Parietal lobe (tissue), 2 donors: ENCODE measurements at places on chromosomes 11 and 22. TPM values are rescaled to one million over a fixed set of nuclear protein-coding genes. Genes with fewer than 3 reads are reported as not detected.

The BATF2 gene
- not detected for total RNA-seq

The FXYD2 gene
- total RNA-seq = 3.4 TPM

The OR52H1 gene
- total RNA-seq = 3.8 TPM

The GPR83 gene
- 0.63 TPM for total RNA-seq

The ENTHD1 gene
- not detected for total RNA-seq

The GAL3ST1 gene
- 1.6 TPM for total RNA-seq

The SLC39A13 gene
- 11.6 TPM for total RNA-seq

The MS4A6E gene
- total RNA-seq = not detected

The MCAT gene
- total RNA-seq = 26.9 TPM

The MFRP gene
- not detected for total RNA-seq

The CABP4 gene
- not detected for total RNA-seq

The RGL4 gene
- total RNA-seq = not detected

The TRIM48 gene
- not detected for total RNA-seq

The ARHGEF17 gene
- 46.6 TPM for total RNA-seq

The SEC14L6 gene
- total RNA-seq = 0.31 TPM

The CLMP gene
- 61.3 TPM for total RNA-seq

The PARVG gene
- 1.9 TPM for total RNA-seq

The WT1 gene
- not detected for total RNA-seq

The VSIG2 gene
- not detected for total RNA-seq

The GRAMD1B gene
- total RNA-seq = 94.8 TPM

The CD6 gene
- total RNA-seq = not detected

The SYNGR1 gene
- total RNA-seq = 68.9 TPM

The PKDREJ gene
- under 0.01 TPM for total RNA-seq

The GLYATL1 gene
- 0.94 TPM for total RNA-seq

The ANO5 gene
- 19.7 TPM for total RNA-seq

The IFITM10 gene
- total RNA-seq = 0.94 TPM

The EFEMP2 gene
- total RNA-seq = 18.8 TPM

The NEU3 gene
- total RNA-seq = 22.8 TPM

The BTBD18 gene
- not detected for total RNA-seq

The SORL1 gene
- total RNA-seq = 116 TPM

The TRIM51 gene
- not detected for total RNA-seq

The FOLR2 gene
- 4.1 TPM for total RNA-seq

The PKNOX2 gene
- total RNA-seq = 13.1 TPM

The FAR1 gene
- total RNA-seq = 114 TPM

The SGSM1 gene
- total RNA-seq = 18.2 TPM

The KDM4E gene
- total RNA-seq = not detected

The IL10RA gene
- 1.6 TPM for total RNA-seq

The OR52A1 gene
- total RNA-seq = not detected

The ZBTB16 gene
- 21.3 TPM for total RNA-seq

The RIN1 gene
- 0.94 TPM for total RNA-seq

The OR6A2 gene
- 2.2 TPM for total RNA-seq

The NLRP14 gene
- 1.6 TPM for total RNA-seq

The HSPB2 gene
- not detected for total RNA-seq

The OR2AG2 gene
- total RNA-seq = 1.6 TPM

The HBG1 gene
- 0.63 TPM for total RNA-seq

The PLAAT4 gene
- total RNA-seq = 0.94 TPM

The FAT3 gene
- total RNA-seq = 291 TPM

The MMP13 gene
- not detected for total RNA-seq

The DDTL gene
- 2.5 TPM for total RNA-seq

The GAL3ST3 gene
- total RNA-seq = 17.2 TPM

The APOL4 gene
- 18.8 TPM for total RNA-seq

The RBMXL2 gene
- 0.31 TPM for total RNA-seq

The PPP6R3 gene
- total RNA-seq = 182 TPM

The TRIM66 gene
- 6.9 TPM for total RNA-seq

The TIMP3 gene
- 9.4 TPM for total RNA-seq
